ENCODE measurements at places on chromosomes 1 and 21.

GRCh38 chr1:241610056-241610815 is 29.9 kb downstream of the CHML start:
- DNase-seq, result no peak

DNA sequence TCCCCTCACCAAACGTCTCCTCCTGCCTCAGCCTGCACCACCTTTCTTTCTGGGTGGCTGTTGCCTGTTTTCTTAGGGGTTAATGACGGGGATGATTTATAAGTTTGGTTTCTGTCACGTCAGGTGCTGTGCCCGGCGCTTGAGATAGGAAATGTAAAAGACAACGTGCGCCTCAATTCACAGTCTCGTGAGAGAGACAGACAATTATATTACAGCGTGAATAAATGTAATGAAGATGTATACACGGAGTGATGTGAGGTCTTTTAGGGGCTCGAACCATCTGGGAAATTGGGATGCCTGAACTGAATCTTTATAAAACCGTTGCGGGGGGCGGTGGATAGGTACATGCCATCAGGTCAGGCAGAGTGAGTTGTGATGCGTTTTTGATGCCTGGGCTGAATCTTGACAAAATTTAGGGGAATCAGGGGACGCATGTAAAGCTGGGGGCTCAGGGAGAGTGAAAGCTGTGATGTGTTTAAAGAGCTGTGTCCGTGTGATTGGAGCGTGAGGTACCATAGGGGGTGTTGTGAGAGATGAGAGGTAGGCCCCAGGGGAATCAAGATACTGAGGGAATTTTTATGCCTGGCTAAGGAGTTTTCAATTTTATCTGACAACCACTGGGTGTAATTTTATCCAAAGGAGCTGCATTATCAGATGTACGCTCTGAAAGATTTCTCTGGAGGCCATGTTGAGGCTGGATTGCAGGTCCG is 831 bp downstream of the TIPRL start:
- DNase-seq, result no peak

DNA sequence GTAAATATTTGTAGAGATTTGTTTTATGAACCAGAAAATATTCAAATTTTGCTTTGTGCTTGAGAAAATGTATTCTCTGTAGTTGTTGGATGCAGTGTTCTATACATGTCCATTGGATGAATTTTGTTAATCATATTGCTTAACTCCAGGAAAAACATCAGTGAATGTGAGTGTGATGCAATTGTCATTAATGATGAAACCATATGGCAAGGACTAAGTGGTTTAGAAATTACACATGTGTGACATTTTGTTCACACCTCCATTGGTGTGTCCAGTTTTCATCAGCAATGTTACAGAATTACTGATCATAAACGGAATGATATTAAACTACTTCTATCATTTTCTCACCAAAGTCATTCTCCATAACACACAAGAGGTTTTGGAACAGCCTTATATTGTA is 151.8 kb upstream of the ST6GALNAC5 start:
- DNase-seq, result no peak

GRCh38 chr1:108570128-108570527 is 10.2 kb downstream of the EEIG2 start:
- no peak for DNase-seq

All from activated naive CD8-positive, alpha-beta T cell treated with anti-CD3 and anti-CD28 coated beads, Interleukin-2, amount 50 U/mL, for 16 hours (primary cell).